Activated naive CD8-positive, alpha-beta T cell treated with anti-CD3 and anti-CD28 coated beads for 36 hours (primary cell): ENCODE measurements at places on chromosomes 5 and 9. TPM values are rescaled to one million over a fixed set of nuclear protein-coding genes. Genes with fewer than 3 reads are reported as not detected.

- peaks cover 30% of the 10 kb centered on the region for H3K4me1 ChIP-seq
- peaks cover 16% of the 10 kb centered on the region for H3K36me3 ChIP-seq
- no peaks in the 10 kb centered on the region for H3K27me3 ChIP-seq
Measured at GRCh38 chr9:96383165-96383942, at the start of gene SLC35D2. TSS of gene SLC35D2 (minus strand) at chr9:96383711. CDS start at chr9:96383634, 77 bp downstream.

GRCh38 chr9:115606838-115607237 is 488.9 kb upstream of the TNC start:
- no peak overlapping the region for H3K4me3 ChIP-seq
- no peaks in the 10 kb centered on the region for H3K27me3 ChIP-seq
- no peaks in the 10 kb centered on the region for H3K4me1 ChIP-seq
- no peaks in the 10 kb centered on the region for H3K36me3 ChIP-seq
- H3K27ac ChIP-seq = no peak overlapping the region

DNA sequence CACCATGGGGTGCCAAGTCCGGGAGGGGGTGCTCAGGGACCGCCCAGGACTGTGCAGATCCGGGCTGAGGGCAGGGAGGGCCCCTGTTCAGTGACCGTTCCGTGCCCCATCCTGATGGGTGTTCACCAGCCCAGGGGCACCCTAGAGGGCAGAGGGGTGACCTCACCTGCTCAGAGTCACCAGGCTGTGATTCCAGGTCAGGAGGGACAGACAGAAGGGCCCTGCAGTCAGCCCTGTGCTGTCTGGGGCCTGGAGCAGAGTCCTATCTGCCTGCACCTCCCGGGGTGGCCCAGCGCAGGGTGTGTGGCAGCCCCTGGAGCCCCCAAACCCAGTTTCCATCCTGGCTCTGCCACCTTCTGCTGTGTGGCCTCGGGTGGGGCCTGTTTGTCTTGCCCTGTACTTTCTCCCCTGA is 241.9 kb downstream of the PBX3 start:
- no peaks in the 10 kb centered on the region for H3K27me3 ChIP-seq
- DNase-seq = no peak
- no peak overlapping the region for H3K27ac ChIP-seq
- no peak overlapping the region for H3K4me3 ChIP-seq
- no peaks in the 10 kb centered on the region for H3K4me1 ChIP-seq

- H3K27ac ChIP-seq = no peak overlapping the region
- no peak overlapping the region for H3K4me3 ChIP-seq
- peaks cover 23% of the 10 kb centered on the region for H3K4me1 ChIP-seq
- H3K36me3 ChIP-seq = peaks cover 2% of the 10 kb centered on the region
- DNase-seq = no peak
- peaks cover 85% of the 10 kb centered on the region for H3K27me3 ChIP-seq
Measured at GRCh38 chr9:132488626-132489025, 78.6 kb downstream of the CFAP77 start.

DNA sequence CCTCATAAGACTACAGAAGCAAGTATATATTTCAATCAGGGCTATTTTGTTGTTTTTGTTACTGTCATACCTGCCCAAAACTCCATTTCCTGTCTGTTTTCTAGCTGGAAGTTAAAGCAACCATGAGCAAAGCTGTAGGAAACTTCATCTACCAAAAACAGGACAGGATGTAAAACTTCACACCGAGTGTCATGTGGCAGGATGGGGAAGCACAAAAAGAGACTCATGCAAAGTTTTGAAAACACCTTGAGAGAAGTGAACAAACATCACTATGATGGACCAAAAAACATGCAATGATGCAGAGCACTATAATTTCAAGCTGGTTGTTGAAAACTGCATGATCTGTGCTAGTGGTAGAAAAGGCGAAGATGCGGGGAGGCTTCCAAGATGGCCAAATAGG is 6.3 kb upstream of the GZMA start:
- H3K27ac ChIP-seq = no peak overlapping the region
- peak overlapping the region; percentile 6 for H3K4me3 ChIP-seq
- DNase-seq = no peak
- H3K36me3 ChIP-seq = peaks cover 37% of the 10 kb centered on the region
- peaks cover 3% of the 10 kb centered on the region for H3K27me3 ChIP-seq

FGF1 gene
- not detected for total RNA-seq

FAM219A gene
- total RNA-seq = 8.2 TPM

ROPN1L gene
- total RNA-seq = not detected

POLR3G gene
- 25.4 TPM for total RNA-seq
